NCI-H1417 (cell line): ENCODE measurements at places on chromosomes 1 and 21.

- DNase-seq: no peak
Measured at GRCh38 chr1:169236143-169236542, 129.7 kb downstream of the ATP1B1 start.

GRCh38 chr1:100941580-100942216 is 45.8 kb downstream of the SLC30A7 start:
- no peak for DNase-seq

GRCh38 chr1:227729881-227730629 is 5.0 kb downstream of the JMJD4 start:
- DNase-seq: no peak

GRCh38 chr1:234307726-234308125 is 65.5 kb upstream of the COA6 start:
- no peak for DNase-seq

GRCh38 chr21:38236232-38236631 is 20.6 kb upstream of the KCNJ15 start:
- no peak for DNase-seq

DNA sequence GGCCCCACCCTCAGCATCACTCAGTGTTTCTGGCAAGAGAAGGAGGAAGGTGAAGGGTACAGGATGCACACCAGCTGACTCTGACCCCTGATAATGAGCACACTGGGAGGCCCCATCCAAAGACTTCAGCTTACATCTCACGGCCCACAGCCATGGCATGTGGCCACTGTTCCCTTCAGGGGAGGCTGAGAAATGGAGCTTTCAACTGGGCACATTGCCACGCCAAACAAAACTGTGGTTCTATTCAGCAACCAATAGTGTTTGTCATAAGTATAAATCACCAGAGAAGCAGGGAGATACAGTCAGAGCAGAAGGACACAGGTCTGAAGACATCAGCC is 12.7 kb upstream of the TRAF3IP3 start:
- no peak for DNase-seq

DNA sequence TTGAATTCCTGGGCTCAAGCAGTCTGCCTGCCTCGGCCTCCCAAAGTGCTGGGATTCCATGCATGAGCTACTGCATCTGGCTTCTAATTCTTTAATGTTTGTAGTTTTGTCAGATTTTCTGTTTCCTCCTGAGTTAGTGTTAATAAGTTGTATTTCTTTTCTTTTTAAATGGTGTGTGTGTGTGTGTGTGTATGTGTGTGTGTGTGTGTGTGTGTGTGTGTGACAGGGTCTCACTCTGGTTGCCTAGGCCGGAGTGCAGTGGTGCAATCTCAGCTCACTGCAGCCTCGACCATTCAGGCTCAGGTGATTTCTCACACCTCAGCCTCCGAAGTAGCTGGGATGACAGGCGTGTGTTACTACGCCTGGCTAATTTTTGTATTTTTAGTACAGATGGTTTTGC is 50.2 kb downstream of the ADARB1 start:
- DNase-seq: no peak

- no peak for DNase-seq
Measured at GRCh38 chr1:42523171-42523570, 60.1 kb downstream of the CCDC30 start.

DNA sequence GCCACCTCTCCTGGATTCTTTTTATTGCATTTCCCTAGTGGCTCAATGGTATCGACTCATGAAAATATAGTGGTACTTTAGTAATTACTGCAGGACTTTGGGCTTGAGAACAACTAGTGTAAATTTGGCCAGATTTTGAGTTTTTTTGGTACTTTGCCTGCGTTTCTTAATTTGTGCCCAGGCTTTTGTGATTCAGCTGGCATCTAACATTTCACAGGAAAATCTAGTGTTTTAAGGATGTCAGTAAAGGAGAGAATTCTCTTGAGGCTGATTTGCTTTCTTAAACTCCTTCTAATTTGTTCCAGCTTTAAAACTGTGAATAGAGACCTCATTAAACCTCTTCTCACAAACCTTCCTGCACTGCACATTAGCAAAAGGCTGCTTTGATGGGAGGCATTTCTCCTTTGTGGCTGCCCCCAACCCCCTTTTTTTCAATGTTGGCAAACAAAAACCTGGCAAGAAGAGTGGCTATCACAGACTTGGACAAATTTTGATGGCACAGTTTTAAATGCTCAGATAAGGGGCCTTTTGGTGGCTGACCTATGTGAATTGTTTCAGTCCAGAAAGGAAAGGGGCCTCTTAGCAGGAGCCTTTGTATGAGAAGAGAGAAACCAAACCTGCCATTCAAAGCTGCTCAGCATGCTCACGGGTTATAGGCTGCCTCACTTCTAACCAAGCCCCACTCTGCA is 113.4 kb upstream of the RAVER2 start:
- no peak for DNase-seq

DNA sequence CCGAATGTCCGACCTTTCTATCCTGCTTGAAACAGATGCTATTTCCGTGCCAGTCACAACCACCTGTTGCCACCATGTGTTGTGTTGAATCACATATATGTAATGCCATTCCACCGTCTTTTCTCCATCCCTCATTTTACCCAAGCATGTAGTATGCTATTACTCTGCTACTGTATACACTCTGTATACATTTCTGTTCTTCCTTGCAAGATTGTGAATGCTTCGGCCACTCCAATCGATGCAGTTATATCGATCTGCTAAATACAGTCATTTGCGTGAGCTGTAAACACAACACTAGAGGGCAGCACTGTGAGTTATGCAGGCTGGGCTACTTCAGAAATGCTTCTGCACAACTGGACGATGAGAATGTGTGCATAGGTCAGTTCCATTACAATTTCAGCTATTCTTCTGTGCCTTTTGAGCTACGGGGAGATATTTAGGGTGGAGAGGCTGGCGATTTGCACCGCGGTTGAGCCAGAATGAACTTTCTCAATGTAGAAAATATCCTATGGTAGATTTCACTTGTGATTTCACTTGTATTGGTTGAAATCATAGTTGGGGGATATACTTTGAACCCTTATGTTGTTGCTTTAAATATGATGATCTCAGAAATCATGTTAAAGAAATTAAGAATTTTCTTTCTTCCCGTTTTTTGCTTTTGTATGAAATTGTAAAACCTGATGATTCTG is 289.8 kb downstream of the NTNG1 start:
- DNase-seq: peak; percentile 8

DNA sequence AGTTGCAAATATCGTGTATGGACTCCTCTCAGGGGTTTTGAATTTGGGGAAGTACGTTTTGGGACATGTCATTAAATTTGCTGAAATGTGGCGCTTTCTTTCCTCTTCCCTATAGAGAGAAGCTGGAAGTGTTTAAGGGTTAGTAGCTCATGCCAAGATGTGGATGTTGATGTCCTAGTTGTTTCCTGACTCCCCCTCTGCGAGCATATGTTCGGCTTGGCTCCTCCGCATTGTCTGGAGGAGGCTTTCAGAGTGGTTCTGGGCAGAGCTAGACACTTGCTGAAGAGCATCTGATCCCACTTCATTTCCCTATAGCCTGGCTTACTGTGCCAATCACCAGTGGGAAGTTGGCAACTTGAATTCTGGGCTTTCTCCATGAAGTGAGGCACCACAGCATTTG is 347.4 kb upstream of the B3GALT2 start:
- no peak for DNase-seq

DNA sequence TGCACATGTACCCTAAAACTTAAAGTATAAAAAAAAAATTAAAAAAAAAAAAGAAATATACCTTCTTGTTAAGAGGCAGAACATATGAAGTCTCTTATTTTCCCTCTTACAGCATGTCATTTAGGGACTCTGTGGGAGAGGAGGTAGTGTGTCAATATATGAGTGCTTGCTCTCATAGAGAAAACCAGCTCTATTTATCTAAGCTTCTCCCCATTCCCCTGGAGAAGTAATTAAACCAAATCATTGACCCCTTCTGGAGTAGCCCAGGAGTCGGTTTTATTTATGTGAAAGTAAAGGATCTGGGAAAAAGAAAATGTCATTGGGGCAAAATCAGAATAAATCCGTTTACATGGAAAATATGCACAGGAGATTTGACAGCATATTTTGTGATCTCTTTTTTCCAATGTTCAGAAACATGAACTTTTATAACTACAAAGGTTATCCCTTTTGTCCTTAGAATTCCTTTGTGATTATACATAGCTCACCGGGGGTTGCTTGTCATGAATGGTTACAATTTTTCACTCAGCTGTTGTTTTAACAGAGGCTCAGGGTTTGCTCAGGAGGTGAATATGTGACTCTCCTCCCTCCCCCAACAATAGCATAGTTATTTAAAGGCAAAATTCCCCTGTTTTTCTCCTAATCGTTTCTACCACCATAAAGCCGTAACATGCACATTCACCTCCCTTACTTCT is 114.5 kb upstream of the C1orf21 start:
- peak; percentile 60 for DNase-seq

DNA sequence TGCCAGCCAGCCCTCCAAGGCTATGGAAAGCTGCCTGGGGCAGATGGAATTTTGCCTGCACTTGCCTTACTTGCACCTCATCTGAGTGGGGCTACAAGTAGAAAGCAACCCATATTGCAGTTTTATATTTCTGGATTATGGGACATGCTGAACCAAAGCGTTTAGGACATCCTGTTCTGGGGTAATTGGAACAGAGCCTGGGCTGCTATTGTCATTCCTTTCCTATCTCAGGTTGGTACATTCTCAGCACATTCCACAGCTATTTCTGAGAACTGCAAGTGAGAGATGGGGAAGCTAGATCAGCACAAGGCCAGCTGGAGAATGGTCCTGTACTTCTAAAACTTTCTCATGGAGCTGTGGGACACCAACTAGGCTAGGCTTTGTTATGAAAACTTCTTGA is 713.8 kb downstream of the KCNT2 start:
- no peak for DNase-seq

DNA sequence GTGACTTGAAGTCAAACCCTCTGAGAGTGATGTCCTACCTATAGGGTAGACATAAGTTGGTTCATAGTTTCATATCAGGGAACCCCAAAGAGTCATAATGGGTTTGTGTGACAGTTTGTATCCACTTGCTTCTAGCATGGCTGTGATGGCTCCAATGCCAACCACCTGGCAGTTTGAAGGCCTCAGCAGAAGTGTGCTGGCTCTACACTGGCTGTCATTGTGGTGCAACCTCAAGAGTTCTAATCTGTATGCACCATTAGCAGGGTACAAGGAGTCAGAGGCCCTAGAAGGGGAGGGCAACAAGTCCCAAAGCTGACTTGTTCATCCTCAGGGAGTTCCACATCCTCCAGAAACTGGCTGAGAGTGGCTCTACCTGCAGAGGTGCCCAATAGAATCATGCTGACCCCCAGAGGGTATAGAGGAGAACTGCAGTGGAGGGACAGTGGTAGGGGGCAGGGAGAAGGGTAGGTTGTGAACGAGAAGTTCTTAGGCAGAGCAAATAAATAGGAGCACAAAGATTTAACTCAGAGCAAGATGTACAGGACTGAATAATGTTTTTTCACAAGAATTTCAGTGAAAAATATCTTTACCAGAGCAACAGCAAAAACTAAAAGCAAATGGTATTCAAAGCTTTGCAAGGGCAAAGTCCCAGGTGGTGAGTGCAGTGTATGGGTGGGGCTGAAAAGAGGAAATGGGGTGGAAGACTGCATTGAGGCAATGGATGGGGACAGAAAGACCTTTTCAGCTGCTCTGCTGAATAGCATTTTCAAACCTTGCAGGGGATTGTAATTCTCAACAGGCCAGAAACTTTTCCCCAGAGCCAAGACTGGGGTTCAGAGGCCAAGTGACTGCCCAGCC is 3.2 kb downstream of the FCRL2 start:
- DNase-seq: no peak

DNA sequence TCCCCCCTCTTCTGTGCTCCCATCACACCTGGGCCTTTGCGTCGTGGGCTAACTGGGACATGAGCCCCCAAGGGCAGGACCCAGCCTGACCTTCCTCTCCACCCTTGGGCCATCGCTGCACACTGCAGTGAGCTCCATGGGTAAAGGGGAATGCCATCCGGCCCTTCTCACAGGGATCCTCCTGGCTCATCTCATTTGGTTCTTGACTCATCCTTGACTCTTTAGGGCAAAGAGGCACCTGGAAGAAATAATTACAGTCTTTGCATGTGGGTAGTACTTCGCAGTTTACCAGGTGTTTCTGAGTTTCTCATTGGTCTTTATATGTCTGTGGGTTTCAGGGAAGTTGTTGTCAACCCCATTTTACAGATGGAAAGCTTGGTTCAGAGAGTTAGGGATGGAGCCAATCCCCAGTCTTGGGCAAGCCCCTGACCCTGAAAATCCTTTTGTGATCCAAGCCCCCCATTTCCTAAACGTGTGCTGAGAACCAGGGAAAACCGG is 59.3 kb upstream of the ID3 start:
- peak; percentile 40 for DNase-seq

GRCh38 chr1:89995598-89996449 is 914 bp downstream of the ZNF326 start:
- no peak for DNase-seq

GRCh38 chr1:219518168-219518906 is 94.6 kb downstream of the ZC3H11B start:
- DNase-seq: no peak

DNA sequence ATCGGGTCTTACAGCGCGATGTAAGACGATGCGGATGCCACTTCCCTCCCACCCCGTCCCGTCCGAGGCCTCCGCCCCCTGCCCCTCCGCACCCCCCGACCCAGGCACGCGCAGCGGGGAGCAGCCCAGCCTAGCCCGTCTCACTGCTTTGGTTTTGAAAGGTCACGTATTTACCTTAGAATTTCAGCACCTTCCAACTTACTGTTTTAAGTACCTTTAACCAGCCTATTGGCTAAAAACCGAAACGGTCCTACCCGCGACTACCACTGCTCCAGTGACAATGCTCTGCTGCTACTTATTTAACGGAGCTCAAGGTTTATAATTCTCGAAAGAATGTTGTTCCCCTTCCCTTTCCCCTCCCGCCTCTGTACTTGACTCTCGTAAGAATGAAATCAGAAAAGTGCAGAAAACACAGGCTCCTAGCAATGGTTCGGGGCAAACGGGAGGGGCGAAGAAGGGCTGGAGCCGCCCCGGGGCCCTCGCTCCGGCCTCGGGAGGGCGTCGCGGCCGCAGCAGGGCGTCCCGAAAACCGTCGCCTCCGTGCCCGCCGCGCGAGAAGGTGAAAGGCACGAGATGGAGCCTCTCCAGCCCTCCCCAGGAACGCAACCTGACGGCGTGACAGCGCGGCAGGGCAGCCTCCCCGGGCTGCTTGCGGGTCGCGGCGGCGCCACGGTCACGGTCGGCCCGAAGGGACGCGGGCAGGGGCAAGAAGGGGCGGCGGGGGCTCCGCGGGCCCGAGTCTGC is 667 bp downstream of the TMEM50B start:
- peak; percentile 77 for DNase-seq
